ENCODE measurements at places on chromosomes 13 and 19.

DNA sequence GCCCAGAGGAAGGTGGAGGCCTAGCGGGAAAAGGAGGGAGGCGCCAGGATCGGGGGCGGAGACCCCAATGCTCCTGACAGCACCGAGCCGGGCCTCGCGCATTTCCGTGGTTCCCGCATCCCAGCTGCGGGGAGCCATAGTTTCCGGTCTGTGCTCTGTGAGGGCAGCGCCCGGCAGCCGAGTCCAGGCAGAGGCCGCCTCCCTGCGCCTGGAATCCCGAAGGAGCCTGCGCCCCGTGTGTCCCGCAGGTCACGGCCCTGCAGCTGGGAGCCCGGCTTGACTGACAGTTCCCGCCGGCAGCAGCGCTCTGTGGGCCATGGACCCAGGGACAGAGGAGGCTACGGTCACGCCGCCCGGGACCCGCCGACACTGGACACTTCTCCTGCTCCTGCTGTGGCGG is 74.6 kb upstream of the C13orf46 start:
- no peak for DNase-seq

DNA sequence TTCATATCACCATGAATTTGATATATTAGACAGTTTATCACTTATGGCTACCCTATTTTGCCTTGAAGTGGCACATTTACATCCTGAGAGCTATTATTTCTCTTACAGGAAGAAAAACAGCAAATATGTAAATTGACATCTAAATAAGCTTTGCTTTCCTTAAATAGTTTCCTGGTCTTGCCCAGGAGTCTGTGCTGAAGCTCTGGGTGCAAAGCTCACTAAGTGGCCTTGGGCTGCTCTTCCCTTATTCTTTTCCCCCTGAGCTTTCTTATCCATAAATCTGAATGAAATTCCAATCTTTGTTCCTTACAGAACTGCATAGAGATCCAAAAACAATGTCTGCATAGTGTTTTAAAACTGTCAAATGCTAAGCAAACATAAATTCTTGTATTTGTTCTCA is 56.3 kb downstream of the TNFSF13B start:
- no peak for DNase-seq

DNA sequence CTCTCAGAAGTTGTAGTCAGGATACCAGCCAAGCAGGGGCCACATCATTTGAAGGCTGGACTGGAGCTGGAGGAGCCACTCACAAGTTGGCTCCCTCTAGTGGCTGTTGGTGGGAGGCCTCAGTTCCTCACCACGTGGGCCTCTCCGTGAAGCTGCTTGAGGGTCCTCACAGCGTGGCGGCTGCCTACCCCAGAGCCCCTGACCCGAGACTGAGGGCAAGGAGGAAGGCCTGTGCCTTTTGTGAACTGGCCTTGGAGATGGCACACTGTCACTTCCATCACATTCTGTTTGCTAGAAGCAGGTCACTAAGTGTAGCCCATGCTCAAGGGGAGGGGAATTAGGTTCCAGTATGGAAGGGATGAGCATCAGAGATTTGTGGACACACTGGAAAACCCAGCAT is 14.6 kb downstream of the GNA11 start:
- peak; percentile 15 for DNase-seq

- no peak for DNase-seq
These were observed 1340.4 kb downstream of the SLITRK5 start for GRCh38 chr13:89011615-89012014.

- no peak for DNase-seq
These were observed 43.1 kb downstream of the SUGP2 start for GRCh38 chr19:18990128-18990708.

DNA sequence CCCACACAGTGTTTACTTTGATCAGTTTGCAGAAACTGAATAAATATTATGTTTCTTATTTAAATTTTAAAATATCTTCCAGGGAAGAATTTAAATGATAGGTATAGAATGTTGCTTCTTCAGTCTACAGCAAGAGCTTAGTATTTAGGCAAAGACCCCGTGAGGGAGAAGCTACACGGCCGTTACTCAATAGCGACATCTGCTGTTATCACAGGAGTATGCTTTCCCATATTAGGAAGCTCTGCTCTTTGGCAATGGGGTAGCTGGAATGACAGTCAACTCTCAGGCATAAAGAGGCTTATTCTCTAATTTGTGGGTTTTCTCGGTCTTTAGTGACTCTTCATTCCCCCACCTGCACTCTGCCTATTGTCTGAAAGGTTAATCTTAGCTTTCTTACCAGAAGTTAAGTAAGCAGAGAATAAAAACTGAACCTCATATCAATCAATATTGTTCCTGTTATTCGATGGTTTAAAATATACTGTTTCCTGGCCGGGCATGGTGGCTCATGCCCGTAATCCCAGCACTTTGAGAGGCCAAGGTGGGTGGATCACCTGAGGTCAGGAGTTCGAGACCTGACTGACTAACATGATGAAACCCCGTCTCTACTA is 13.2 kb upstream of the LHFPL6 start:
- DNase-seq, result peak; percentile 58

GRCh38 chr19:33954686-33955085 is 158.0 kb downstream of the KCTD15 start:
- no peak for DNase-seq

DNA sequence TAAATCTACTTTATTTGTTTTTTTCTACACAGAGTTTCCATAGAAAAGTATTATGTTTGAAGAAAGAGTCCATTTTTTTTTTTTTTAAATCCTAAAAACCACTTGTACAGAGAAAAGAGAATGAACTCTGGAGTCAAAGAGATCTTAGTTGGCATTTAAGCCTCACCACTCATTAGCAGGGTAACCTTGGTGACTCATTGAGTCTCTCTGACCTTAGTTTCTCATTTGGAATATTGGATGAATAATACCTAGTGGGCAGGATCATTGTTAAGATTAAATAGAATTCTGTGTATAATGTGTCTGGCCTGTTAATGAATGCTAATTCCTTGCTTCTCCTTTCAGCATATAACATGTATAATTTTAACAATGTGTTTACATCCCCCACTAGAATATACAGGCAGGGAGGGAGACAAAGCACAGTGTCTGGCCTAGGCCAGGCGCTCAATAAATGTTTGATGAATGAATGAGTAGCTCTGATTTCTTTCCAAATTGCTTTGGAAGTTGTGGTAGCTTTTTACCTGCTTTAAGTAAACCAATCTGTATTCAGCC is 48.7 kb upstream of the MYCBP2 start:
- no peak for DNase-seq

- no peak for DNase-seq
These were observed 130.8 kb downstream of the KDM4B start for GRCh38 chr19:5099701-5100221.

- DNase-seq, result peak; percentile 50
These were observed 95.5 kb downstream of the ANKRD10 start for GRCh38 chr13:110819203-110820014.

- DNase-seq, result no peak
These were observed at the start of gene TEX26 for GRCh38 chr13:30932481-30933353. Gene TEX26 (plus strand): TSS chr13:30932656. CDS start chr13:30932716, 60 bp downstream.

DNA sequence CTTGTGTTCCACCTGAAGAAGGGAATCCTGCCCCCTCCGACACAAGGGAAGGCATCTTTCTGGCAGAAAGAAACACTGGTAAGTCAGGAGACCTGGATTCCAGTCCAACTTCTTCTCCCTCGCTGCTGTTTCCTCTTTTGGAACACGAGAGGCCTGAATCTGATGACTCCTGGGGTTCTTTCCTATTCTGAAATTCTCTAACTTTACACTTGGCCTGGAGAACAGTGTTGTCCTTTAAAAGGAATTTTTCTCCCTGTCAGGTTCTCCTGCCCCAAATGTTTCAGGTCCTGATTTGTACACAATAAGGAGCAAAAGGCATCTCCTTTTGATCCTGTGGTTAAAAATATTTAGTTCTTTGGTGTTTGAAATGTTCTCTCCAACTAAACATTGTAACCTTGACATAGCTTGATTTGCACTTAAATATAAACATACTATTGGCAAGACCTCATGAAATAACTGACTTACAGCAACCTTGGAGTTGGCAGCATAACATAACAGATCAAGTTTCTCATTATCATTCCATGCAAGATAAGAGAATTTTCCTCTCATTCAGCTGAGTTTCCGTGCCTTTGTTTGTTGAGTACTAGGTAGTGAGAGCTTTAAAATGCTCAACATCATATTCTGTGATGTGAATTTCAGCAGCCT is 244.8 kb downstream of the COG6 start:
- DNase-seq, result no peak
